Daoy (cell line): ENCODE measurements at places on chromosomes 3 and 15. TPM values are rescaled to one million over a fixed set of nuclear protein-coding genes. Genes with fewer than 3 reads are reported as not detected.

DNA sequence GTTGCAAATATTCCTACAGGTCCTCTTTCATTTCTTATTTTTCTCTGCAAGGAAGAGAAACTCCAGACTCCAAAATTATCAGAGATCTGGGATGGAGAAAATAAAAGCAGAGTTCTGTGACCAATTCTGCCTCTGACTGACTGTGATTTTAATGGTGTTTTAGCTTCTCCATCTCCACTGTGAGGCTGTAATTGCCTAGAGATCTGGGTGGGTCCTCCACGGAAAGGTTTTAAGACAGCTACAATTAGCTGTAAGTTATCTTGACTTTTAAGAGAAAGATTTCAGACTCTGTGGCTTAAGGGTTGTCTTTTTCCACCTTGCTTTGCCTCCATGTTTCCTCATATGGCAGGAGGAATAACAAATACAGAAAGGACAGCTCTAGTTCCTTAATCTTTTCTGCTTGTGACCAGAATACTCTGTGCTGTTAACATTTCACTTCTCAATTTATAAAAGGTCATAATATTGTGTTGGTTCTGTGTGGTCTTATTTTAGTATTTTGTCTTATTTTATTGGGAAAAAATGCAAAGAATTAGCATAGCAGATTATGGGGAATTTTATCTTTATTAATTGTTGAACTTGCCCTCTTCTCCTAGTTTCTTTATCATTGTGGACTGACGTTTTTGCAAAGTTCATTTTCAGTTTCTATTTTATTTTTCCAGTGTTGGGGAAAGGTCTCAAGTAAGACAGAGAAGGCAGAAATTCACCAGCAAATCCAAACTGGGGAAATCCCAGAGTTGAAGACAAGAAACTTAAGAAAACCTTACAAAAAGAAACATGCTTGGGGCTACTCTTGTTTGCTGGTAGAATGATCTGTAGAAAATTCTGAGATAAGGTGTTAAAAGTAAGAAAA is 157.9 kb downstream of the RAP2B start:
- DNase-seq: no peak

- no peak for DNase-seq
Measured at GRCh38 chr3:105674437-105675065, 194.3 kb downstream of the CBLB start.

- DNase-seq: no peak
Measured at GRCh38 chr15:40460404-40460803, 10.4 kb upstream of the CHST14 start.

DNA sequence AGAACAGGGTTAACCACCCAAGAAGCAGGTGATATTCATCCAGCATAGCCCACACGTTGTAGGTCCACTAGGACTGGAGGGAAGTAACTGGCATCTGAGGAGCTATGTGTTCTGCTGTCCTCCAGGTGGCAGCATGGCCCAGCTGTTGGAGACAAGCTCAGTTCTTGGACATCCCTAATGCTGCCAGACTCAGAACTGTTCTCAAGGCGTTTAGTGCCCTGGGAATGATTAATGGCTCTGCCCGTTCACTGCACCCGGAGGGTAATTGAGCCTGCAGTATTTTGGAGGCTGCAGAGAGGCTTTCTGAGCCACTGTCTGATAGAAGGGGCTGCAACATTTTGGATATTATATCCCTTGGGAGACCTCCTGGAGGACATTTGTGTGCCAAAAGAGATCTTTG is 521.3 kb upstream of the SEMA6D start:
- DNase-seq: peak; percentile 74

GRCh38 chr3:71994906-71995305 is 210.0 kb upstream of the PROK2 start:
- DNase-seq: no peak

DNA sequence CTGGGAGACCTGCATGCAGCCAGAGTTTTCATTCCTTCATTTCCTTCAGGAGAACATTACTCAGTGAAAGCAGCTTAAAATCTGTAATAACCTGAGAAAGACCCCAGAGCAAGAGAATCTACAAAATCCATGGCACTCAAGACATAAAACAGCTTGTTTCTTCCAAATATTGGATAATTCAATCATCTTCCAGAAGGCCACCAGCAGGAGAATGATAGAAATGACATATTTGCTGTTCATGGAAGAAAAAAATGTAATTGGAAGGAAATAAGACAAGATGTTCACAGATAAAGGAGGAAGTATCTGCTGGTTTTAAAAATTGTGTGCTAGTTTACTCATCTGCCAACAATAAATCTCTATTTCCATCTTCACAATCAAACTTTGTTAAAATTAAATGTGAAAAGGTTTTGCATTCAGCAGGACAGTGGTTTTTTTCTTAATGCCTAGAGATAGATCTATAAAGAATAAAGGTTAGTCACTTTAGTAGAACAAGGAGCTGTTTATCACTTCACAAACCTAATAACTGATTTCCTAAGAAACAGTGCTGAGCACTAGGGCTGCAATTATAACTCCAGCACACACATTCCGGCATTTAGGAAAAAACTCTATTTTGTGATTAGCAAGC is 530.8 kb downstream of the NSUN3 start:
- DNase-seq: no peak

GRCh38 chr3:179655236-179655635 is 2.4 kb downstream of the USP13 start:
- DNase-seq: no peak

GRCh38 chr3:99023590-99024192 is 122.2 kb upstream of the DCBLD2 start:
- peak; percentile 21 for DNase-seq

DNA sequence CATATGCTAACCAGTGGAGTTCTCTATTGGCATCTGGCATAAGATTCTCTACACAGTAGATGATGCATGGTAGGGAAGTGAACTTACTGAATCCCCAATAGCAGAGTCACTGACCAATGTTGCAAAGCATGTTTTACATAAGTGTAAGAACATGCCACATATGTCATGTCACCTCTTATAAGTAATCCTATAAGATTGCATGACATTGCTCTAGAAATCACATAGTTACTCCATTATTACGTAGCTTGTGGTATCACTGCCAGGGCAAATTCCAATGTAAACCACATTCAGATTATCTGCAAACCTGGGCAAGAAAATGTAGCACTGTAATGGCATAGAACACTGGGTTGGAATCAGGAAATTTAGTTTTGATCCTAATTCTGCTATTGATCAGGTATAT is 198.2 kb upstream of the UMPS start:
- DNase-seq: no peak

- no peak for DNase-seq
Measured at GRCh38 chr15:44718180-44718926, 7.0 kb downstream of the B2M start.

- no peak for DNase-seq
Measured at GRCh38 chr15:74997141-74997540, 1.8 kb downstream of the SCAMP5 start.

- no peak for DNase-seq
Measured at GRCh38 chr3:111858642-111859041, 423 bp upstream of the PHLDB2 start.

GRCh38 chr3:136856665-136857064 is 5.3 kb upstream of the NCK1 start:
- DNase-seq: no peak

The CIB1 gene
- total RNA-seq: 25.5 and 39.3 TPM in 2 replicates

The SV2B gene
- 0.15 and 1.1 TPM in 2 replicates for total RNA-seq

The ARF4 gene
- total RNA-seq: 216 and 220 TPM in 2 replicates

The TUSC7 gene
- not detected in 2 replicates for total RNA-seq

The DISP2 gene
- total RNA-seq: 0.51 and 1.1 TPM in 2 replicates

The NT5DC2 gene
- 68.6 and 73.1 TPM in 2 replicates for total RNA-seq

The PODXL2 gene
- 55.3 and 78.7 TPM in 2 replicates for total RNA-seq
